Amniotic stem cell (primary cell): ENCODE measurements at places on chromosomes 2 and 18.
A peak's percentile ranks its signal among the peaks of the same experiment; 100 is the strongest.

DNA sequence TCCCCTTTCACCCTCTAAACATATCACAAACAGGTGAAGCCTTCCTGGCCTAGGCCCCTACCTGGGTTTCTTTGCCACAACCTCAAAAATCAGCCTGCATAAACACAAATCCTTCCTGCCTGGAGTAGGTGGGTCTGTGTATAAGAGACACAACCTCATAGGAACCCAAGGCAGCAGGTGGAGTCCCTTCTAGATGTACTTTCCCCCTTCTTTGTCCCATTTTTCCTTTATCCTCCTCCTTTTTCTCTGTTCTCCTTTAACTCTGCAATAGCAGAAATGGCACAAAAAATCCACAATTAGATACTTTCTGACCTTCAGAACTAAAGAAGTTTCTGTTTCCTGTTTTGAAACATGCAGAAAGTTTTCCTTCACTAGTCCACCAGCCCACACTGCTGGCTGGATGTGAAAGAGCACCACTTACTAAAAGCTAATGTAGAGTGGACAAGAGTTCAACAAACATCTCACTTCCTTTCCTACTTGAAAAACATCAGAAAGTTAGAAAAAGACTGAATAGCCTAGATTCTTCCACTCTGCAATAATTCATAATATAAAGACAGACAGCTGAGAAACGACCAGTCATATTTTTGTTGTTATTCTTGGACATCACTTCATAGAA, 11.2 kb downstream of the SLC40A1 start:
- DNase-seq: no peak

DNA sequence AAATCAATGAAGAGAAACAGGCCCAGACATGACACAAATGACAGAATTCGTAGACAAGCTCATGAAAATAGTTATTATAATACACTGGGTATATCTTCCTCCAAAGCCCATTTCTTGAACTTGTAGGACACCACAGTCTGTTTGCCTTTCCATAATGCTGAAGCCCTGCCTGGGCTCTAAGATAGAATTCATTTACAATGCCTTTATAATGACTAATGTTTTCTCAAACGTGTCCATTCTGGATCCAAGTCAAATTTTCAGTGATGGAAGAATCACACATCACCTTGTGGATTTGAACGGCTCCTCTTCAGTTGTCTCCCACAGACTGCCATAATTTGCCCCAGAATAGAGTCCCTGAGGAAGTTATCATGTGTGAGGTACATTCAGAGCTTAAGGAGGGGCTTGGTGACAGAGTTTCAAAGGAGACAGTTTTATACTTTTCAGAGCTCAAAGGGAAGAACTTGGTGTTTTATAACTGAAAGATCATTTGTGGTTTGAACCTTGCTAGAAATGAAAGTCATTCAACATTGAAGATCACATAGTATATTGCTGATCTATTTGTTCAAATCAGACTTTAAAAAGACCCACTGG, 38.2 kb downstream of the CASP8 start:
- DNase-seq: no peak

GRCh38 chr2:218744615-218745014, 34.0 kb downstream of the TTLL4 start:
- no peak for DNase-seq

- DNase-seq: no peak
Observed at GRCh38 chr18:78773303-78773755, 206.3 kb upstream of the SALL3 start.

- DNase-seq: no peak
Observed at GRCh38 chr2:187976986-187977333, 314.7 kb upstream of the GULP1 start.

- DNase-seq: peak; percentile 32
Observed at GRCh38 chr18:26307161-26307773, 81.0 kb downstream of the TAF4B start.

GRCh38 chr18:32753656-32754260, 19.1 kb downstream of the KLHL14 start:
- no peak for DNase-seq

- no peak for DNase-seq
Observed at GRCh38 chr18:68965817-68966216, 167.9 kb downstream of the CCDC102B start.

GRCh38 chr2:149915151-149915550, 327.6 kb upstream of the MMADHC start:
- DNase-seq: no peak

GRCh38 chr2:118845005-118845521, 2.4 kb downstream of the EN1 start:
- no peak for DNase-seq

GRCh38 chr2:133171393-133172004, 396.8 kb downstream of the NCKAP5 start:
- DNase-seq: peak; percentile 52

DNA sequence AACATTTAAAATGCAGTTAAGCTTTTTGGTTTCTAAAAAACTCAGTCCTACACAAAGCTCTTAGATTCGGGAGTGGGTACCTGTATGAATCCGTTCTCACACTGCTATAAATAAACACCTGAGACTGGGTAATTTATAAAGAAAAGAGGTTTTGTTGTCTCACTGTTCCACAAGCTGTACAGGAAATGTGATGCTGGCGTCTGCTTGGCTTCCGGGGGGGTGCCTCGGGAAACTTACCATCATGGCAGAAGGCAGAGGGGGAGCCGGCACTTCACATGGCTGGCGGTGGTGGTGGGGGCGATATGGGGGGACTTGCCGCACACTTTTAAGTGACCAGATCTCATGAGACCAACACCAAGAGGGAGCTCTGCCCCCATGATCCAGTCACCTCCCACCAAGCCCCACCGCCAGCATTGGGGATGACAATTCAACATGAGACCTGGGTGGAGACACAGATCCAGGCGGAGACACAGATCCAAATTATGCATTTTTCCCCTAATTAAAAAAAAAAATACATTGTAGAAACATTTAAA, 222.5 kb downstream of the GBX2 start:
- DNase-seq: no peak

DNA sequence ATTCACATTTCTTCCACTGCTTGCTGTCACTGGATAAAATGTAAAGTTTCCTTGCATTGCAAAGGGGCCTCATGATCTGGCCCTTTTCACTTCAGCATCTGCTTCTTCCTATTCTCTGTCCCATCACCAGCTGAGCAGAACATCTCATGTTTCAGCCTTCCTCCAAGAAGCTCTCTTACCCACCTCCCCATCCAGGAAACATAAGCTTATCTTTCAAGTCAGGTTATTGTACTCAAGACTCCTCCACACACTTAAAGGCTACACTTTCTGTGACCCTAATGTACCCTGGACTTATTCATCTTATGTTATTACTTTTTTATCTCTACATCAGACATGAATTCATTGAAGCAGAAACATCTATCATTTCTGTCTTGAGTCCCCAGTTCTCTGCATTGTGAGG, 230.5 kb downstream of the PMAIP1 start:
- no peak for DNase-seq

GRCh38 chr2:175709248-175709647, 292.8 kb downstream of the LNPK start:
- no peak for DNase-seq

GRCh38 chr18:33729556-33729955, 151.5 kb downstream of the ASXL3 start:
- no peak for DNase-seq

DNA sequence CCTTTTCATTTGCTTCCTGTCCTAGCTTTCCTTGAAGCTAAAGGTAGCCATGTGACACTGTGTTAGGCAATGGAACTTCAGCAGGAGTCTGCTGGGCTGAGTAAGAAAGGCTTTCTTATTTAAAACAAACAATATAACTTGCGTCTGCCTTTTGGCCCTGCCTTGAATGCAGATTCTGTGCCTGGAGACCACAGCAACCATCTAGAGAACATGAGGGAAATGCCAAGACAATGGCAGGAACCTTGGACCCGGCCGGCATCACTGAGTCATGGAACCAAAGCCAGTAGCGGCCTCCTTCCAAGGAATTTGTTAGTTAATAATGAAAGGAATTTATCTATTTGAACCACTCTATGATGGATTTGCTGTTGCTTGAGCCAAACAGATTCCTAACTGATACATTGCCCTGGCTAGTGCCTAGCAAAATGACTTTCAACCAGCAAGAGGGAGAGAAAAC, 207.5 kb upstream of the EPHA4 start:
- DNase-seq: no peak

GRCh38 chr2:162381851-162382250, 37.9 kb downstream of the GCA start:
- DNase-seq: no peak

GRCh38 chr2:54983345-54984220, 66.7 kb downstream of the RTN4 start:
- no peak for DNase-seq

GRCh38 chr2:50763776-50764175, 268.2 kb downstream of the NRXN1 start:
- no peak for DNase-seq

DNA sequence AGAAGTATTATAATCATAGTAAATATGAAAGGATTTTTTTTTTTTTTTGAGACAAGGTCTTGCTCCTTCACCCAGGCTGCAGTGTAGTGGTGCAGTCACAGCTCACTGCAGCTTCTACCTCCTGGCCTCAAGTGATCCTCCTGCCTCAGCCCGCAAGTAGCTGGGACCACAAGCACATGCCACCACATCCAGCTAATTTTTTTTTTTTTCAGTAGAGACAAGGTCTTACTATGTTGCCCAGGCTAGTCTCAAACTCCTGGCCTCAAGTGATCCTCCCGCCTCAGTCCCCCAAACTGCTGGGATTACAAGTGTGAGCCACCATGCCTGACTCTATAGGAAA, 301.6 kb upstream of the STON1 start:
- no peak for DNase-seq

DNA sequence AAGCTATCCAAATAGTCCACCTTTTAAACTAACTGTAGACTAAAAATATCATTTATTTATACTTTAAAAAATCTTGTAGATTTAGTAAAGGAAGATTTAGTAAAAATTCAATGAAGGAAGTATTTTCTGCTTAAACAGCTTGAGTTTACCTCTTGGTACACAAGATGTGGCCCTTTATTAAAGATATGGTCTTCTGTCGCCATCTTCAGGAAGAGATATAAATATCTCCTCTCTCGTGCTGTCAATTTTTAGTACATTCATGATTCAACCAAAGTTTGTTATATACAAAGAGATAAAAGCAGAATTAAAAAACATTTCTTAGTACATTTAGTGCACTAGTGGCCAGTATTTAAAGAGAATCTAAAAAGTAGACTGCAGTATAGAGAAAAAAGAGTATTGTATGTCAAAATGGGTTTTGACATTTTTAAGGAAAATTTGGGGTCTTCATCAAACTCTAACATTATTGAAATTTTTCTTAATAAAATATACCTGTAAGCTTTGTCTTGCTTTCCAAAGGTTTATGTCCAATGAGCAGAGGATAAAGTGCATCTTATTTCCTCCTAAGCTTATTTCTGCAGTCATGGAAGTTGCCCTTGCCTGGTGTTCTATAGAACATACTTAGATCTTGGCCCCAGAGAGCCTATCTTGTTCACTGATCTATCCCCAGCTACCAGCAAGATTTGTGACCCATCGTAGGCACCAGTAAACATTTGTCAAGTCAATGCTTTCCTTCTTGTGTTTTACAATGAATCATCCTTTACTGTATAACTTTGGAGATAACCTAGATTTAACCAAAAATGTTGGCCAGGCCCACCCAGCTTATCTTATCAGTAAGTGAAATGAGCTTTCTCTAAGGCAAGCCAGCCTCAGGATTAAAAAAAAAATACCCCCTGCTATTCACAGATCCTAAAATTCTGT, 18.5 kb upstream of the EML6 start:
- DNase-seq: peak; percentile 42

DNA sequence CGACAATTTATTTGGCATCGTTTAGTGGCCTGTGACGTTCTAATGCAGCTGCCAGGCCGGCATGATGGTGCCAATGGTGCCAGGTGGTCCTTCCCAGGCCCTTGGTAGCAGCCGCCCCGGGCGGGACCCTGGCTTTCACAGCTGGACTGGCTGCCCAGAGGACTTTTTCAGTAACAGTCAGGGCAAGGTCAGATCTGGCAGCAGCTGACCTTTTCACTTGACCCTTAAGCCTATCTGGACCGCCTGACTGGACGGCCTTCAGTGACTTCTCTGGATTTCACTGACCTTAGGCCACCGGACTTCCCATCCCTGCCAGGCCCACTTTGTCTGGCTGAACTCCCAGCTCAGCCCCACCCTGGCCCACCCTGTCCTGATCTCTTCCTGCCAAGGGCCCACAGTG, 15.9 kb downstream of the TRIB2 start:
- DNase-seq: no peak

DNA sequence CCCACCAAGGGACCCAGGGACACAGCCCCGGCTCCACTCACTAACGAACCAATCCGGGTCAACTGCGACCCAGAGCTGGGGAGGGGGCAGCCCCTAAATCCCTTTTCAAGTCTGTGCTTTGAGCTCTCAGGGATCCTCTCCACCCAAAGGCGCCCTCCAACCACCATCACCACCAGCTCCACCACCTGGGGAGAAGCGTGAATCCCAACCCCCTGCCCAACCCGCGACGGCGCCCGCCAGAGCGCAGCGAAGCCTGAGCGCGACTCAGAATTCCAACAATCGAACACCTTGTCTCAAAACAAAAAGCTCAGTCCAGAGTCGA, 497 bp downstream of the DSC3 start:
- no peak for DNase-seq

DNA sequence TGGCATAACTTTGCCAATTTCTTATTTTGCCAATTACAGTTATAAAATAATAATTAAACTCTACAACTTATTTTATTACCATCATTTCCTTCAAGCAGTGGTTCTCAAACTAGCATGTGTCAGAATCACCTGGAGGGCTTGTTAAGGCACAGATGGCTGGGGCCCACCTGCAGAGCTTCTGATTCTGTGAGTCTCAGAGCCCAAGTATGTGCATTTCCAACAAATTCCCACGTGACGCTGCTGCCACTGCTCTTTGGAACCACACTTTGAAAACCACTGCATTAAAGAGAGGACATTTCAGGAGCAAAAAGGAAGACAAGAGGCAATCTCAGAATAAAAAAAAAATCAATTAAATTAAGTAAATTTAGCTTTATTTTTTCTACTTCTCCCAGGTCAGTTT, 94.0 kb upstream of the HNRNPA3 start:
- DNase-seq: no peak

GRCh38 chr2:232238108-232238507, 140.4 kb upstream of the ALPP start:
- no peak for DNase-seq

GRCh38 chr2:6877402-6878304, at the start of gene RSAD2:
Gene RSAD2 (plus strand): TSS chr2:6877777. CDS start chr2:6877801, 24 bp downstream.
- peak; percentile 46 for DNase-seq

DNA sequence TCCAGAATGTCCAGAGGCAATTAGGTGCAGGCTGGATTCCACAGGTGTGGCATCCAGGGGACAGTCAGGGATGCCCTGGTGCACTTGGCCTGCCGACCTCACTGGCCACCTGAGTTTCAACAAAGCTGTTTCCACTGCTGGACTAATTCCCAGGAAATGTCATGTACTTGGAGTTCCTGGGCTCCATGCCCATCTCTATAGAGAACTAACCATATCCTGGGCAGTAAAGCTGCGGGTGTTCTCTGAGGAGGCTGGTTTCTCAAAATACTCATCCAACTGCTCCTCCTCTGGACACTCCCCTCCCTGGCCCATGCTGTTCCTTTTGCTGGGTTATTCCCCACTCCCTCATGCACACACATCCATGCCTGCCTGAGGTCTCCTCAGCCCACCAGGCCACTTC, 161.9 kb upstream of the SKOR2 start:
- no peak for DNase-seq
